ENCODE measurements at places on chromosomes 1 and 21.

DNA sequence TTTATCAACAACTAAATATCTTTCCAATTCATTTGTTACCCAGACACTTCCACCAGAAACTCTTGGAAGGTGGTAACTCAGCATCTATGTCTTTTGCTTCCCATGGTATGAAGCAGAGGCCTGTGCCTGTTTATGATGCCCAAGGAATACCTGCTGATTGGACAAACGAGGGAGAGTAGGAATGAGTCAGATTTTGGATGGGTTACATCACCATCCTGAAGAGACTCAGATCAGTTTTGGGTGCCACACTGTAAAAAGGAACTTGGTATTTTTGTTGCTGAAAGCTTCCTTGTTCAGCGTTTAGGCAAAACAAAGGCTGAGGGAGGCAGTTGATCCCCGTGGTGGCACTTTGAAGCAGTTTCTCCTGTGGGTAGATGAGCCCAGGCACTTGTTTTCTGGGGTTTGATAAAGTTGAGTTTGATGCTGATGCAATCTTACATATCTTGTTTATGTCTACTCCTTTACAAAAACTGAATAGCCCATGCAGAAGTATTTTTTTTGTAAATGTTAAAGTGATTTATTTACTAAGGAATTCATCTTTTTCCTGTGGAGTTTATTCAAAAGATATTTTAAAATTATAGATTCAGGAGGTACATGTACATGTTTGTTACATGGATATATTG lies 26.7 kb upstream of the CYP4X1 start:
- DNase-seq = no peak

DNA sequence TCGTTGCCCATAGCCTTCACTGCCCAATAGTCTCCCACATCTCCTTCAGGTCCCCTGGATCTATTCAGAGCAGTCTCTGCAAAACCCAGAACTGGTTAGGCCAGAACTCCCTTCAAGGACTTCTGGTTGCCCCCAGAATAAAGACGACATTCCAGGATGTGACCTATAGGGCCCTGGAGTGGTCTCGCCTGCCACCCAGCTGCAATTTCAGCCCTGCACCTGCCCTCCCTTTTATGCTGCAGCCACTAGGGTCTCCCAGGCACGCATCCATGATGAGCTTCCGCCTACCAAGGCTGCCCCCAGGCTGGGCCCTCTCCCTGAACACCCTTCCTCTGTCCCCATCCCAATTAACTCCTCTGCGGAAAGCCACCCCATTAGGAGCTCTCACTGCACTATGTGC lies 7.2 kb upstream of the TSPEAR start:
- DNase-seq = no peak

DNA sequence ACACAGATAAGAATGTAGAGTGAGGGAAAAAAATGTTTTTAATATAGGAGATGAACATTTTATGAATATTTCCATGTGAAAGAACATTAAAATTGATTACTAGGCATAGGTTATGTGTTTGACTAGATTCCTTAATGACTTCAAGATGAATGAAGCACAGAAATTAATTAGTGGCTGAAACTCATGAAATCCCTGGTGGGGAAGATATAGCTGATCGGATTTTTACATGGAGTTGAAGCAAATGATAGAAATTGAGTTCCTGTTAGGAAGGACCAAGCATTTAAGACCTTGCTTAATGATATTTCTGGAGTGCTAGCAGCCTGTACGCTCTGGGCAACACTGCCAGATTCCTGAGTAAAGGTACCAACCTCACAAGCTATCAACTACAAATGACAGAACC lies 68.9 kb upstream of the IVNS1ABP start:
- DNase-seq = no peak

GRCh38 chr21:27301220-27301619 lies 334.3 kb upstream of the ADAMTS5 start:
- DNase-seq = no peak

DNA sequence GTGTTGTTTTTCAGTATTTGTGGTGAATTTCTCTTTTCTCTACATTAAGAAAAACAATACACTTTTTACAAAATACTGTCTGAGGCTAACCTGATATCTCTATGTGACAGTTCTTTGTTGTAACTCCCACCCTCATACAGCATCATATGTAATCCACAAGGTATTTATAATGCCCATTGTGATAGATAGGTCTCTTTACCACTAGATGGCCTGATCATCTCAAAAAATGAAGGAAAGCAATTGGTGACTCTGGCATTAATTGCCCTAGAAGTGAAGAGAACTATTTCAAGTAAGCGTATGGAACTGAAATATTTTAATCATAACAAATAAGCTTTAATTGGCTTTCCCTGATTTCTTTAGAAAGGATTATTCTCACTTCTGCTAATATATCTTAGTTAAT lies 36.2 kb upstream of the HFM1 start:
- no peak for DNase-seq

GRCh38 chr1:151710187-151710840 lies 6.3 kb downstream of the CELF3 start:
- no peak for DNase-seq

DNA sequence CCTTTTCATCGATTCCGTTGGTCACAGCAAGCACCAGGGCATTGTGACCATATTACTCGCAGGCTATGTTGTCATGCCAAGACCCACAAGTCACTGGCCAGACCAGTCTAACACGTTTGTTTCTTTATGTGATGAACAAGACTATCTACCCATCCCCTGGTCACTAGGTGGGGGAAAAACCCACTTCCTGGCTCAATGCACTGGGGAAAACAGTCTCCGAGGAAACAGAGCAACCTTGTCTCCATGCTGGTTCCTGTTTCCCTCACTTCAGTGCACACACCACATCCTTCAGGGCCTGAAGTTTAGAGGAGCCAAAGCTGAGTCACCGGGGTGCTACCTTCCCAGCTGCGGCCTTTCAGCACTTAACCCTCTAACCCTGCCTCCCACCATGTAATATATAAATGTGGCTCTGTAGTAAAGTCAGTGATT lies 20.9 kb downstream of the ERICH3 start:
- peak; percentile 80 for DNase-seq

- DNase-seq = no peak
Measured at GRCh38 chr1:51309291-51309690, 21.1 kb downstream of the TTC39A start.

DNA sequence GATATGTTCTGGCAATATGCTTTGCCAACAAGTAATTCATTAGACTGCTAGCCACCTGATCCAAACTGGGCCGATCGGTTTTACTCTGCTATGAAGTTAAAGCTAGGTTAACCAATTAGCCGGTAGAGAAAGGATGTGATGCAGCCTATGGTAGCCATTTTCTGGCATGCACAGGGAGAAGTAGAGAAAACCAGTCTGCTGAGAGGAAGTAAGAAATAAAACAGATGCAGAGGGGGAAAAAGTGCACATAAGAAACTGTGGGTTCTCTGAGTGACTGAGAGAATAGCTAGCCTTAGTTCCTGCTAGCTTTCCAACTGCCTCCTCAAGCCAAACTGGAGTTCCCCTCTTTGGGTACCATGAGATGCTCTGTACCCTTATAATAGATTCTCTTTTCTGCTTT lies 52.8 kb downstream of the ARID4B start:
- no peak for DNase-seq

DNA sequence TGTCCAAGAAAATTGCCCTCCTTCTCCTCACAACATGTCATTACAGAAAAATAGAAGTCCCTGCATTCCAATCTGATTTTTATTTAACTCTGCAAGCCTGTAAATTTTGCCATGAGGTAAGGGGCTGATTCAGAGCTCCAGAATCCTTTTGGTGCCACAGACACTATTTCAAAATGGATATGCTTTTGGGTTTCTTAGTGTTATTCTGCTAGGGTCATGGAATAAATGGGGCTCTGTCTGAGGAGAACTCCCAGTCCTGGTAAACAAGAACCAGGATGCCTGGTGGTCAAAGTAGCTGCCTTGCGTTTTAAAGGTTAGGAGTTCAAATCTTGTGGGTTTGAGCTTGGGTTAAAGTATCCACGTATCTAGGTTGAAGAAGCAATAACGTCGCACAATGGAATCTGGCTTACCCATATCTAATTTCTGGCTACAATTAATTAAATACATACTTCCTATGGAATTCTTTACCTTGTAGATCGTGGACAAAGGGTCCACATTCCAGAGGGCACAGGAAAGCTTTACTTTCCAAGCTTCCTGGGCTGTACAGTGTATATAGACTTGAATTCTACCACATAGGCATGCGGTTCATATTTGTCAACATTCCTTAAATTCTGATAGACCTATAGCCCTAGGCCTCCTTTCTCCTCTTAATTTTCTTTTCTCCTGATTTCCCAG lies 98.0 kb upstream of the CDC42BPA start:
- DNase-seq = no peak
